Endodermal cell (in vitro differentiated cells): ENCODE measurements at places on chromosomes 4 and X. TPM values are rescaled to one million over a fixed set of nuclear protein-coding genes. Genes with fewer than 3 reads are reported as not detected.

Gene FAM149A
- 2.4 to 2.8 TPM (median 2.4 TPM) in 3 replicates for total RNA-seq

Gene MAGEB6
- not detected in 2 replicates for total RNA-seq

Gene WDFY3
- 90.3 and 103 TPM in 2 replicates for total RNA-seq

Gene NXF2B
- 1.1 and 1.3 TPM in 2 replicates for total RNA-seq

Gene SSX1
- not detected in 2 replicates for total RNA-seq

- no peaks in the 10 kb centered on the region for H3K36me3 ChIP-seq
- no peaks in the 10 kb centered on the region for H3K27me3 ChIP-seq
- H3K27ac ChIP-seq: no peak overlapping the region
- no peaks in the 10 kb centered on the region for H3K4me1 ChIP-seq
- no peak for DNase-seq
These were observed 30.0 kb upstream of the PLAC1 start for GRCh38 chrX:134688031-134688823.

GRCh38 chr4:7747566-7747965 is 192.1 kb downstream of the AFAP1 start:
- no peaks in the 10 kb centered on the region for H3K36me3 ChIP-seq
- H3K4me1 ChIP-seq: no peaks in the 10 kb centered on the region

DNA sequence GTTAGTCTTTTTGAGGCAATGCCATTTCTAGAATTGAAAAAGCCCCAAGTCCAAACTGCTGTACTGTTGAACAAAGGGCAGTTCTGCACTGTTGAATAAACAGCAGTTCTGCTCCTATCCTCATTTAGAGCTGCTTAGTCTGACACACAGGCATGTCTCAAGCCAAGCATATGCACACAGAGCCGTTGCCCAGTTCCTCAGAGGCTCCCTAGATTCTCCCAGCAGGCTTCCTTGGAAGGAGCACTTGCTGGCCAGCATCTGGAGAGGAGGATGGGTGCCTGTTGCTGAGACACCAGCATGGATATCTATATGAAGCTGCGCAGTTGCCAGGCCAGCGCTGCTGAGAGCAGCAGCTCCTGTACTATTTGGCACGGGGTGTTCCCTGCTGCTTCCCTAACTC is 138.3 kb upstream of the USP38 start:
- no peaks in the 10 kb centered on the region for H3K27me3 ChIP-seq
- no peak for DNase-seq
- no peaks in the 10 kb centered on the region for H3K4me1 ChIP-seq
- H3K36me3 ChIP-seq: no peaks in the 10 kb centered on the region
- no peak overlapping the region for H3K27ac ChIP-seq

- peaks cover 3% of the 10 kb centered on the region for H3K4me1 ChIP-seq
- H3K27ac ChIP-seq: no peak overlapping the region
- H3K27me3 ChIP-seq: no peaks in the 10 kb centered on the region
- H3K36me3 ChIP-seq: peaks cover 11% of the 10 kb centered on the region
These were observed 85.1 kb upstream of the HPRT1 start for GRCh38 chrX:134374910-134375309.

- no peak for DNase-seq
- H3K27me3 ChIP-seq: no peaks in the 10 kb centered on the region
- H3K4me1 ChIP-seq: no peaks in the 10 kb centered on the region
These were observed 171.2 kb upstream of the NWD2 start for GRCh38 chr4:37073226-37073840.

DNA sequence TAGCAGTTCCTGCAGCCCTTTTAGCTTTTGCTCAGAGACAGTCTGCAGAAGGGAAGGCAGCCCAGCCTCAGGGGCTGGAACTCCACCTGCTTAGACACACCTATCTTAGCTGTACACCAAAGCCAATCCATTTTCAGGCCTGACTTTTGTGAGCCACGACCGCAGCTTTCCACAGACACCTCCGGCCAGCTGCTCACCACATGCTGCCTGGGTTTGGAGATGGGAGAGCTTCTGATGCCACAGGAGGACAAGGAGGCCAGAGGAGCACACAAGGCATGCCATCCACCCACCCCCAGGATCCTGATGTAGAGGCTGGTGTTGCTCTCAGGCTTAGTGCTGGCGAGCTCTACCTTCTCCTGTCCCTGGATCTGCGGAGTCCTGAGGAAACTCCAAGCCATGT is 141.8 kb upstream of the NALF2 start:
- DNase-seq: no peak
- no peaks in the 10 kb centered on the region for H3K36me3 ChIP-seq
- no peak overlapping the region for H3K4me3 ChIP-seq
- no peaks in the 10 kb centered on the region for H3K27me3 ChIP-seq

- peaks cover 19% of the 10 kb centered on the region for H3K27me3 ChIP-seq
- H3K36me3 ChIP-seq: no peaks in the 10 kb centered on the region
- H3K27ac ChIP-seq: no peak overlapping the region
- H3K4me1 ChIP-seq: no peaks in the 10 kb centered on the region
- DNase-seq: no peak
These were observed 184.4 kb upstream of the CXorf66 start for GRCh38 chrX:140149761-140150160.
